ENCODE measurements at places on chromosomes 3 and 15.

DNA sequence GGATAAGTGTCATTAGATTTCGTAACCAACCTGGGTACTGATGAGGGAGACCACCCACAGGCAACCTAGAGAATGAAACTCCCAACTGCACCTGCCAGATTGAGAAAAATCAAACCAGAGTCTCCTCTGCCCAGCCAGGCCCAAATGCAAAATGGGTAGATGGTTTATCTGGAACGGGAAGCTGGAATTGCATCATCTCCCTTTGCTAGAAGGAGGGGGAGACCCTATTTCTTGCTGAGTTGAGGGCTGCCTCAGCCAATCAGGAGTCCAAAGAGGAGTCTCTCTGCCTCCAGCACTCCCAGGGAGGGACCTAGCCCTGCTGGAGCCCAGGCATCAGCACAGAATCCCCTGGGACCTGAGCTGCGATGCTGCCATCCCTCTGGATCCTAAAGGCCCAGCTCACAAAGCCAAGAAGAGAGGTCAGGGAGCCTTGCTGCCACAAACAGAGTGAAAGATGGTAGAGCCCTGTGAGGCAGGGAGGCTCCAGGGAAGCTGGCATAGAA lies 8.1 kb downstream of the RMDN3 start:
- no peak for DNase-seq

GRCh38 chr3:177168431-177168830 lies 28.9 kb downstream of the TBL1XR1 start:
- DNase-seq: no peak

GRCh38 chr3:126676919-126677705 lies 22.2 kb upstream of the TXNRD3 start:
- no peak for DNase-seq

DNA sequence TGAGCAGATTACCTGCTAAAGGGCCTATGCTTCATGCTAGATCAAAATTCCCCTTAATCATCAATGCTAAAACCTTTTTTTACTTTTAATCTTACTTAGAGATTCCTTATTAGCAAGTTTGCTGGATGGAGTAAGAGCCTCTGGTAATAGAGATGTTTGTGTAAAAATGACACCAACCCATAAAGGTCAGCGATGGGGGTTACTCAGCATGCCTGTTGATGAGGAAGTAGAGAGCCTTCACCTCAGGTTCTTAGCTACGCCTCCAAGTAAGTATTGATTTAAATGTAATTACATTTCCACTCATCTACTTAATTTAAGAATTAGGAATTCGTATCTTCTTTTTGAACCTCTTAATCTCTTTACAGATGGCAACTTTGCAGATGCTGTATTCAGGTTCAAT lies 38.8 kb downstream of the DNAJC13 start:
- DNase-seq: no peak

- DNase-seq: peak; percentile 21
These were observed 268.4 kb upstream of the ROPN1 start for GRCh38 chr3:124260206-124260915.

DNA sequence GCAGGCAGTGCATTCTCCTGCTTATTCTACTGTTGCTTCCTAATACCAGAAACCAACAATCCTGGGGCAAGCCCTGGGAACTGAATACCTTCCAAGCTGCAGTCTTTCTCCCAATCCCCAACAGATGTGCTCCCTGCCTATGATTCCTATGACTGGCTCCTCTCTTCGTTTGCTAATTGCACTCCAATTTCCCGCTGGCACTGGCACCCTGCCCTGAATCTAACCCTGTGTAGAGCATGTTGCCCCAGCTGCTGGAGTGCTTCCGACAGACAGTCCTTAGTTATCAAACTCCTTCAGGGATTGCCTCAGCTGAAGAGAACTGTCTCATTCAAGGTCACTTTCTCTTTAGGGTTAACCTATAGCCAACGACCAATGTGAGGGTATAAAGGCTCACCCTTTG lies 214.1 kb downstream of the NECTIN3 start:
- DNase-seq: no peak

DNA sequence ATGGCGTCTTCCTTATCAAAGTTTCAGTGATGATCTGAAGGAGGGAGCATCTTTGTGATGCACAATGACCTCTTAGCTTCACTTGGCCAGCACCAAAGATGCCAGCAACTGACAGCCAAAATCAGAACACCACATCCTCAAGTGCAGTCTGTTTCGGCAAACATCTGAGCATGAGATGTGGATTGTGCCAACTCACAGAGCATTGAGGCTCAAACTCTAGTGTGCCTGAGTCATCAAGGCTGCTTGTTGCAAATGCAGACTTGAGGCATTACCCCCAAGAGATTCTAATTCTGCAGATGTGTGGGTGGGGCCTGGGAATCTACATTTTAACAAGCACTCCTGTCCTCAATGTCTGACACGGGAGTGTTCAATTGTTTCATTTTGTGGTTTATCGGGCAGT lies 35.8 kb downstream of the ABHD5 start:
- DNase-seq: no peak

GRCh38 chr3:152127058-152127457 lies 141.7 kb upstream of the MBNL1 start:
- no peak for DNase-seq

GRCh38 chr15:67033571-67034044 lies 31.8 kb upstream of the SMAD3 start:
- peak; percentile 8 for DNase-seq

DNA sequence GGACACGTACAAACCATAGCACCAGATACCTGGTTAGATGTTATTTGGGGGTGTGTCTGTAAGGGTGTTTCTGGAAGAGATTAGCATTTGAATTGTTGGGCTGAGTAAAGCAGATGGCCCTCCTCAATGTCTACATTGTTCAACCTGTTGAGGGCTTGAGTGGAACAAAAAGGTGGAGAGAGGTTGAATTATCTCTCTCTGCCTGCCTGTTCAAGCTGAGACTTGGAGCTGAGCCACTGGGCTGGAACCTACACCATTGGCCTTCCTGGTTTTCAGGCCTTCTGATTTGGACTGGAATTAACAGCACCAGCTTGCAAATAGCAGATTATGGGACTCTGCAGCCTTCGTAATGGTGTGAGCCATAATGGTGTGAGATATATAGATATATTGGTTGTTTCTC lies 71.3 kb upstream of the CORO2B start:
- no peak for DNase-seq

- DNase-seq: no peak
These were observed 231.0 kb upstream of the RASGRP1 start for GRCh38 chr15:38795471-38796245.

DNA sequence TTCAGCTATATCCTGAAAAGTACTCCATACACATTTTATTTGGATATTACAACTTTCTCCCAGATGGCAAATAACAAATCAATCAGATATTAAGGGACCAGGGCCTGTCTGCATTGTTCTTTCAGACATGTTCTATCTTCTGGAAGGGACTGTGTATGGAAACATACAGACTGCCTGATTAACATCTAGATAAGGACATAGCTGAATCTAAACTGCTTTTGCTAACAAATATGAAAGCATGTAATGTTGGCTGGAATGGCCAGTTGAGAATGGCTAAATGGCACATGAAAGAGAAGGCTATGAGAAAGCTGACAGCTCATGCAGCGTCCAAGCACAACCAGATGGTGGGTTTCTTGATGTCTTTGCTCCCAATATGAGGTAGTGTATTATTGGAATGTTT lies 149.4 kb downstream of the CFAP20DC start:
- no peak for DNase-seq

- peak; percentile 50 for DNase-seq
These were observed 35.2 kb downstream of the MGLL start for GRCh38 chr3:127787071-127787490.

DNA sequence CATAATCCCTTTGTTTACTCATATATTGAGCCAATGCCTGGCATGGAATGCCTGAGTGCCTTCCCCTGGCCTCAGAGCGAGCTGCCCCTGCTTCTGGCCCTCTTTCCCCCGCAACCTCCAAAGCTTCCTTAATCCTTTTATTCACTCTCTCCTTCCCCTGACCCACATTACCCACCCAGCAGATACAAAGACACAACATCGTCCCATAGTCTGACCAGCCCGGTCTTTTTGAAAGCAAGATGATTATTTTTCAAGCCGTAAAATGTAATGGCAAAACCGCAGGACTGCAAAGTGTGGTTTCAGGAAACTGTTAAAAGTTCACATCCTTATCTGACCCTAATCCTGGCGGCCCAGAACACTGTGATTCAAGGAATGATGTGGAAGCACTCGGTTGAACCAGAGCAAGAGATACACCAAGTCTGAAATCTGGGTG lies 78.4 kb upstream of the LRTM1 start:
- DNase-seq: no peak

DNA sequence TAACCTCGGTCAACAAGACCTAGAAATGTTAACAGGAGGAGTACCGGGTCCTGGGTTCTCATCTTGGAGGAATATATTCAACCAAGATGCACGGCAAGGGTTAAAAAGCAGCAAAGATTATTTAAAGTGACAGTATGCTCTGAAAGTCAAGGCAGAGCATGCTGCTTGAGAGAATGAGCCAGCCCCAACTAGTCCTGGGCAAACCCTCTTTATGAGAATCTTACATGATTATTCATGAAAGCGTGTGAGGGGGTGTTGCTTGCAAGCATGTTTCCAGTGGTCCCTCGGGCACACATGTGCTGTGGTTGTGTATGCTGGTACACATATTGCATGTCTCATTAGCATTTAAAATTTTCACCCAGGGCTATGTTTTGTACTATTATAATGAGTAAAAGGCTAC lies 1445.6 kb downstream of the SI start:
- DNase-seq: no peak

DNA sequence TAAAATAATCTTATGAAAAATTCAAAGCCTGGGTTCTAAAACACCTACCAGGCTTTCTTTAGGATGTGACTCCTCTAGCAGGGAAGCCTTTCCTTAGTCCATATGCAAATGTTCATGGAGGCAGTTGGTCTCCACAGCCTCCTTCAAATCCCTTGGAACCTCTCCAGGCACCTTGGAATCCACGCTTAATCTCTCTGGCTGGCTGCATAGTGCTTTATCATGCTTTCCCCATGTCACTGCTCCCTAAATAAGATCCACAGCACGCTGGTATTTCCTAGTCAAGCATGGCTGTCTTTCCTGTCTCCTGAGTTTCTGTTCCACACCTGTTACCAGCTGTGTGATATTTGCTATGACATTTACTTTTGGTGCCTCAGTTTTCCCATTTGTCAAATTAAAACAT lies 71.3 kb downstream of the CLSTN2 start:
- DNase-seq: no peak

DNA sequence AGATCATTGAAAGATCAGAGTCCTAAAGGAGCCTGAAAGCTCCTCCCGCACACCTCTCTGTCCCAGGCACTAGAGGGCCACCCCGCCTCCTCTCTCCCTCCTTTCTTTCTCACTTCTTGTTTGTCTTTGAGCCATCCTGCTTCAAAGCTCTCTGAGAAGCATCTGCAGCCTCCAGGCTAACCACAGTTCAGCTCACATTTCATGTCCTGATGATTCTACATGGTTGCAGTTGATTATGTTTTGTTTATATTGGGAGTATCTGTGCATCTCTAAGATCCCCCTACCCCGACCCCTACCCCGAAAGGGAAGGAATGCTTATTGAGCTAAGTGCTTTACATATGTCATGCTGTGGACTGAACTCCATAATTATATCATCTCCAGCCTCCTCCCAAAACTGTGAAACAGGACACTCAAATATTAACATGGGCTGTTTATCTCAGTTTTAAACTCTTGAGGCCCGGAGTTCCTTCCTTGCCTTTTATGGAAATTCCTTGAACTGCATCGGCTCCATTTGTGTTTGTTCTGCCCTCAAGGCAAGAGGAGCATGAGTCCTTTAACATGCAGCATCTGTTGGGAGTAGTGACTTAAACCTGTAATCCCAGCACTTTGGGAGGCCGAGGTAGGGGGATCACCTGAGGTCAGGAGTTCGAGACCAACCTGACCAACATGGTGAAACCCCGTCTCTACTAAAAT lies 30.9 kb downstream of the MGLL start:
- DNase-seq: no peak

DNA sequence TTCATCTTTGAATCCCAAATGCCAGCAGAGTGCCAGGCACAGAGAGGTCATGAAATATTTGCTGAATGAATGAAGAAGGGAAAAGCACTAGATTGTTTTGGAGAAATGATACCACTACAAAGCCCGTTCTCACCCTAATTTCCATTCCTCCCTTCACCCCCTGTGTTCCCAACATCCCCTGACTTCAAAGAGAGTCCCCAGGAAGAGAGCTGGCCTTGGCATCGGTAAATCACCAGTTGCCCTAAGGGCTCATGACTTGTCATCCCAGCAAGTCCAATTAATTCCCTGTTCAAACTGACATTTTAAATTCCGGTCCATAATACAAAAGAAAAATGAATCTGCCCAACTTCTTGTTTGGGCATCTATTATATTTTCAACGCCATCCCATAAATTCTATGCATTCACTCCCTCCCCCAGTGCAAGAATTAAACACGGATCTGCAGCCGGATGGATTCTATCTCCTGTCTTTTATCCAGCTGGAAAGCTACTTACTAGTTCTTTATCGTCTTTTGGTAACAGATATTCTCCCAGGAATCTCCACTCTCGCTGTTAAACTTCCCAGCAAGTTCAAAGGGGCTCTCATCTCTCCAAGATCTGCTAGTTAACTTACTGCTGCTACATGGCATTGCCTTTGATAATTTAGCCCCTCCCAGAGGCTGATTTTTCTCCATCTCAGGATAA lies 63.9 kb upstream of the TSC22D2 start:
- no peak for DNase-seq

- DNase-seq: no peak
These were observed 209.9 kb upstream of the UBE2E1 start for GRCh38 chr3:23595851-23596250.

GRCh38 chr3:55903680-55904079 lies 416.6 kb upstream of the WNT5A start:
- no peak for DNase-seq

DNA sequence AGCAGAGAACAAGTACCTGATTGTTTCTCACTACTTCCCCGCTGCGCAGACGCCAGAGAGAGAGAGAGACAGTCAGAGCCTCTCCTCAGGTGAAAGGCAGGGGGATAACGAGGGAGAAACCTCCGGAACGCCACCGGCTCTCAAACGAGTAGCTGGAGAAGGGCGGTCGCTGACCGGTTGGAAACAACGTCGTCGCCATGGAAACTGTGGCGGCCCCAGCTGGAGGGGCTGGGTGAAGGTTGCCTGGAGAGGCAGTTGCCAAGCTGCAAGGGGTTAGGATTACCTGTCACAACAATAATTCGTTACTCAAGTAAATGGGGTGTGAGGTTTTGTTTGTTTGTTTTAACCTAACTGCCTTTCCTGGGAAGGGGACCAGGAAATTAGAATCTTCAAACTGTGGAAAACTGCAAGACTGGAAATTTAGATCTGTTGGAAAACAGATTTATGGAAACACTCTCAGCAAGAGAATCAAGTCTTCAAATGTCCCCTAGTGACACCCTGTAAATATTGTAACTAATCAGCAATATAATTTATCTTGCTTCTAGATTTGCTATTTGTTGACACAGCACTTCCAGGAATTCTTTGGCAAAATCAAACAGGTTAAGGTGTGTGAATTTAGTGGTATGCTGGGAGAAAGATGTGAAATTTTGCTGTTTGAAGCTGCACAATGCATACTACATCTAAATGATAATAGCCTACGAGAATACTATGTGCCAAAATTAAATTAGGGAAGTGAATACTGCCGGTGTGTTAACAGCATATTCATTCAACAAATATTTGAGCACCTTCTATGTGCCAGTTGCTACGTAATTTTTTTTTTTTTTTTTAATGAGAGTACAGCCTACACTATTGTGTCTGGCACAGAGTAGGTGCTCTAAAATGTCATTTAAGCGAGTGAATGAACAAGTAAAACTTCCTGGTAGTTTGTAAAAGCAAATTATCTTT lies at the start of gene DNAH12:
Gene DNAH12, minus strand, starts transcription at position 164 of the 945 bp plus-strand sequence. CDS start 1,474 bp downstream, outside the sequence.
- DNase-seq: no peak

GRCh38 chr3:167866331-167866730 lies 130.8 kb downstream of the SERPINI1 start:
- no peak for DNase-seq

- DNase-seq: no peak
These were observed 77.5 kb downstream of the TBC1D5 start for GRCh38 chr3:17664923-17665322.
